ENCODE measurements at places on chromosomes 7 and 10.

GRCh38 chr7:105748701-105749100 is 127.7 kb downstream of the ATXN7L1 start:
- DNase-seq = no peak

- no peak for DNase-seq
These were observed 219.4 kb downstream of the BMPER start for GRCh38 chr7:34124765-34125164.

DNA sequence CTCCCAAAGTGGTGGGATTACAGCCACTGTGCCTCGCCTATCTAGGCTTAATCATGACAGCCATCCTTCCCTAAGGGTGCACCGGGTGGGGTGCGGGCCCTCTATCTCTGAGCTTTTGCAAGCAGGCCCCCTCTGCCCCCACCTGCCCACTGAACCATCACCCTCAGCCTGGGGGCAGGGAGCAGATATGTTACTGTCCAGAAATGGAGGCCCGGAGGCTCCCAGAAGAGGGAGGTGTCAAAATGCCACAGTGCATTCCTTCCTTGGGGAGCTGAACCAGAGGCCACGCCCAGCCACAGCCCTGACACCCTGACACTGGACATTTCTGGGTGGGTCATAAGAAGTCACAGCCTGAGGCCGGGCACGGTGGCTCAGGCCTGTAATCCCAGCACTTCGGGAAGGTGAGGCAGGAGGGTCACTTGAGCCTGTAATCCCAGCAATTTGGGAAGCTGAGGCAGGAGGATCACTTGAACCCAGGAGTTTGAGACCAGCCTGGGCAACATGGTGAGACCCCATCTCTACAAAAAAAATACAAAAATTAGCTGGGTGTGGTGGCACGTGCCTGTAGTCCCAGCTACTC is 129.8 kb upstream of the TNRC18 start:
- no peak for DNase-seq

- DNase-seq = no peak
These were observed 200.5 kb downstream of the SKAP2 start for GRCh38 chr7:26663874-26664273.

- no peak for DNase-seq
These were observed 26.8 kb downstream of the PILRA start for GRCh38 chr7:100400041-100400440.

DNA sequence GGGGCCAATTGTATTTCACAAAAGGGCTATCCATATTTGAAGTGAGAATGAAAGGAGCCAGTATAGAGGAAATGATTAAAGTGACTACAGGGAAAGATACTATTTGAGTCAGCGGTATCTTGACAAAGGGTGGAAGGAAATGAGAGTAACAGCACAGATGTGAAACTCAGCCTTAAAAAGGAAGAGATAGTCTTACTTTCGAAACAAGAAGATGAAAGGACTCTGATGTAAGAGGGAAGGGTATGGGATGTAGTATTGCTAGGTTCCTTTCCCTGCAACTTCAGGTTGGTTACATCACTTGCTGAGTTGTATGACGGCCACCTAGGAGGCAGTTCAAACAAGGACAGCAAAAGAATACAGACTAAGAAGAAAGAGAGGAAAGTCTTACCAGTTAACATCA is 13.7 kb downstream of the CISD1 start:
- no peak for DNase-seq

DNA sequence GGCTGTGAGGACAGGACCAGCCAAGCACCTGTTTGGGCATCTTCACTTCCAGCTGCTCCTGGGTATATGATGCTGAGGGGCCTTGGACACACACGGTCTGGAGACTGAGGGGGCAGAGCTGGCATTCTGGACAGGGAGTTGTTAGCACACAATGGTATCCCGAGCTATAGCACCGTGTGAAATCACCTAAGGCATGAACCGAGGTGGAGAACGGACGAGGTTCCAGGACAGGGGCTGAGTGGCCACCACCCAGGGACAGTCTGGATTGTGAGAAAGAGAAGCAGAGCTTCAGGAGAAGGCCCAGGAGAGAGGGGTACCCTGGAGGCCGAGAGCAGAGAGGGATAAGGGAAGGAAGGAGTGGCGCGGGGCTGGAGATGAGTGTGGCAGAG is 571.8 kb downstream of the TCERG1L start:
- no peak for DNase-seq

- no peak for DNase-seq
These were observed 151.5 kb upstream of the AOAH start for GRCh38 chr7:36875794-36876193.

- no peak for DNase-seq
These were observed 39.4 kb upstream of the NPY start for GRCh38 chr7:24244554-24244953.

DNA sequence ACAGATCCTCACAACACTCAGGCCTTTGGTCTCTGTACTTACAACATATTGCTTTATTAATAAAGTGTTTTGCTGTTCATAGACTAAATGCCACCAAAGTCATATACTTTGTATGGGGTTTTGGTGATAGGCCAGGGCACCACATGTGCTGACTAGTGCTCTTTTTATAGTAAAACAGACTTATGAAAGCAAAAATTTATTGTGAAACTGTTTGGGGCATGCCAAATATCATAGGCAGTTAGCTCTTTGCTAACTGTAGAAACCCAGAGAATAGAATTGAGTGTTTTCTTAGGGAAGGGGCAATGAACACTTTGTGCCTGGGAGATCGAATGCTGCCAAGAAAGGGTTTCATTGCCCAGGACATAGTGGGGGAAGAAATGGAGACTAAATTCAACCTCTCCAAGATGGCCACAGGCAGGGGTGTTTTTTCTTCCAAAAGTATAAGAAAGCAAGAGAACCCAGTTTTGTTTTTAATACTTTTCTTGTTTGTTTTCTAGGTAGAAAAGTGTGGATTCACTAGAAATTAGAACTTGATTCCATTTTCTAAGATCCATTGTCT is 142.7 kb downstream of the TRIL start:
- DNase-seq = no peak

GRCh38 chr7:66198469-66198868 is 6.7 kb upstream of the TPST1 start:
- DNase-seq = no peak

GRCh38 chr7:139132887-139133286 is 23.4 kb upstream of the ZC3HAV1 start:
- DNase-seq = no peak

DNA sequence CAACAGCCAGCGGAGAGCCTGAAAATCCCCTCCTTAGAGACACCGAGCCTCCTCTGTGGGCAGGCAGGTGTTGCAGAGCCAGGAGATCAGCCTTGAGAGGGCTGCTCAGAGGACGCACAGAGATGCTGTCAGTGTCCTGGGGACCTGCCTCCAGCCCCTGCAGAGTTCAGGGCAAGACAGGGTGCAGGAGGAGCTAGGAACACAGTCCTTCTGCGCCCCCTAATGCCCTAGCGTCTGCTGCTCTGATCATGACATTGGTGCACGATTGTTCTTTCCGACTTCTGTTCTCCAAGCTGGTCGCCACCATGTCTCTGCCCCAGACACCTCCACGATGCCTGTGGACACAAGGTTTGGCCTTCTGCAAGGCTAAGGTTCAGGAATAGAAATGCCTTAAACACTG is 613.7 kb upstream of the MKI67 start:
- DNase-seq = no peak

DNA sequence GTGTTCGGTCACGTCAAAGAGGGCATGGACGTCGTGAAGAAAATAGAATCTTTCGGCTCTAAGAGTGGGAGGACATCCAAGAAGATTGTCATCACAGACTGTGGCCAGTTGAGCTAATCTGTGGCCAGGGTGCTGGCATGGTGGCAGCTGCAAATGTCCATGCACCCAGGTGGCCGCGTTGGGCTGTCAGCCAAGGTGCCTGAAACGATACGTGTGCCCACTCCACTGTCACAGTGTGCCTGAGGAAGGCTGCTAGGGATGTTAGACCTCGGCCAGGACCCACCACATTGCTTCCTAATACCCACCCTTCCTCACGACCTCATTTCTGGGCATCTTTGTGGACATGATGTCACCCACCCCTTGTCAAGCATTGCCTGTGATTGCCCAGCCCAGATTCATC is 6.5 kb downstream of the PPIF start:
- no peak for DNase-seq

GRCh38 chr7:135111379-135111778 is 36.5 kb upstream of the TMEM140 start:
- DNase-seq = no peak

GRCh38 chr10:119505131-119505551 is 37.4 kb downstream of the RGS10 start:
- no peak for DNase-seq

DNA sequence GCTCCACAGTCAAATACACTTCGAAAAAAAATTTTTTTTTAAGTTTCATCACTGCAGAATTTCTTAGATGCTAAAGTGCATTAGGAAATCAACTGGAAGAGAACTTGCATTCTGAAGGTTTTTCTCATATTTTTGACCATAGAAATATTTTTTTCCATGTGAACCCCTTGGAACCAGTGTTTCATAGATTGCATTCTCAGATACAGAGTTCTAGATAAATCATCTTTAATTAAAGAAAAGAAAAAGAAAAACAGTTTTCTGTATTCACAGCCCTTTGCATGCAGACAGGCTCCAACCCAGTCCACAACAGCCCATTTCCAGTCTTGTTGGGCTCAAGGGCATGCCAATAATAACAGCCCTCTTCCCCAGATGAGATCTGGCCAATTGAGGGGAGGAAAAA is 75.5 kb upstream of the RPA3 start:
- no peak for DNase-seq

DNA sequence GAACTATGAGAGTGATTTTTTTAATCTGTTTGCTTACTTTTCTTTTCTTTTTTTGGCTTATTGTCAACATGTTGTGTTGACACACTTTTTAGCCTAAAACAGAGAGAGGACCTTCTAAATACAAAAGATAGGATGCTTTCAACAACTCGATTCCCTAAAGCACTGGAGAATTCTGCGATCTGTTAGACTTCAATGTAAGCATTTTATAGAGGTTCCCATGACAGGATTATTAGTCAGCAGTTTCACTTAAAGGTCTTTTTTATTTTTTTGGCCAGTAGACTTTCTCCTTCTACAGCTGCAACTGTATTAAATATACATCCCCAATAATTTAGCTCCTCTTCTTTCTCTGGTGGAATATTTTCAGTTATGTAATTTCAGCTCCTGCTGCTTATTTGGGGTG is 12.7 kb upstream of the NRP1 start:
- no peak for DNase-seq

DNA sequence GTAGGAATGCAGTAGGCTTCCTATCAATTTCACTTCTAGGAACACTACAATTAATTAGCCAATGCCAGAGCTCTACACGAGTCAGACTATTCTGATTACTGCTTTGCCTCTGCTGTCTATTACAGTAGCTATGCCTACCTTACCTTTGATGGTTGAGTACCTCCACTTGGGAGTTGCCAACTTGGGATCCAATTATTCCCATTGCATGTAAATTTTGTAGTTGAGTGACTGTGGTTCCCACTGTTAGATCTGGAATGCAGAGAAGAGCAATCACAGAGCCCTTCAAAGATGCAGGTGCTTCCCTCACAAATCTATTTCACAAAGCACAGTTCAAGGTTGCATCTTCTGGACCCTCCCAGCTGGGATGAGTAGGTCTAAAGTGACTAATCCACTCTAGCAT is 62.9 kb upstream of the AASS start:
- no peak for DNase-seq

- no peak for DNase-seq
These were observed 33.8 kb downstream of the JAKMIP3 start for GRCh38 chr10:132099389-132100090.

DNA sequence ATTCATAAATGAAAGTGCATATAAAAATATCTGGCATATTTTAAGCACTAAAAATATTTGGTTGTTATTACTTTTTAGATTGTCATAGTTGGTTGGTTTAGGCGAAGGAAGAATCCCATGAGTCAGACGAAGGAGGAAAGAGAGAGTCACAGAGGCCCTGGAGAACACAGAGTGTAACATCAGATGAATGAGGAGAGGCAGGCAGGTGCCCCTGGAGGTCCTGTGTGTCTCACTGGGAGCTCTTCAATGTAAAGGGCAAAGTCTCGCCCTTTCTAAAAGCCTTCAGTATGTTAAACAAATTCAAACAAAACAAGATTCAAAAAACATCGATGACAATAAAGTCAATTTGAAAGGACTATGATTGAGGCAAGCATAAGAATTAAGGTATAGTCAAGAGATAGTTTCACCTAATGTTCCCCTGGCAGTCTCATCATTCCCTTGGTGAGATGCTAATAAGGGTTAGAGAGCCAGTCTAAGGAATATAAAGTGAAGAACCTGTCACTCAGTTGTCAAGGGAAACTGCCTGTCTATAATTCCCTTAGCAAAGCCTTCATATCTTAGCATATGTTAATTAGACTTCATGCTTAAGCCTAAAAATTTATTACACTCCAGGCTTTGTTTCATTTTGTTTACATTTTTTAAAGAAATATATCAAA is 194.3 kb downstream of the TPK1 start:
- no peak for DNase-seq

DNA sequence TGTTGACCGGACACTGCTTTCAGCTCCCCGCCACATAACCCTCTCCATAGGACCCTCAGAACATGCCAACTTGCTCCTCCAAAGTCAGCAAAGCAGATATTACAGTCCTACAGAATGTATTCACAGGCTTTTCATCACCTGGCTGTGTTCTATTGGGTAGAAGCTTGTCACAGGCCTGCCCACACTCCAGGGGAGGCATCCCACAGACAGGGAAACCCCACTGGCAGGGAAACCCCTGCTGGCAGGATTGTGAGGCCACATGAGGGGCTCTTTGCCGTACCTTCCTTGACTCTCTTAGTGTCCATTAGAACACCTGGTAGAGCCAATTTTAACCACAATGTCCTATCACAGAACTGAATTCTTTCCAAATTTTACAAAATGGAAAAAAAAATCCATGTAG is 344.2 kb upstream of the MGMT start:
- DNase-seq = no peak

GRCh38 chr10:121994429-121994941 is 5.5 kb downstream of the TACC2 start:
- DNase-seq = no peak

- DNase-seq = no peak
These were observed 13.9 kb downstream of the NAPEPLD start for GRCh38 chr7:103134836-103135554.

GRCh38 chr7:117165656-117166055 is 157.2 kb downstream of the WNT2 start:
- DNase-seq = no peak

DNA sequence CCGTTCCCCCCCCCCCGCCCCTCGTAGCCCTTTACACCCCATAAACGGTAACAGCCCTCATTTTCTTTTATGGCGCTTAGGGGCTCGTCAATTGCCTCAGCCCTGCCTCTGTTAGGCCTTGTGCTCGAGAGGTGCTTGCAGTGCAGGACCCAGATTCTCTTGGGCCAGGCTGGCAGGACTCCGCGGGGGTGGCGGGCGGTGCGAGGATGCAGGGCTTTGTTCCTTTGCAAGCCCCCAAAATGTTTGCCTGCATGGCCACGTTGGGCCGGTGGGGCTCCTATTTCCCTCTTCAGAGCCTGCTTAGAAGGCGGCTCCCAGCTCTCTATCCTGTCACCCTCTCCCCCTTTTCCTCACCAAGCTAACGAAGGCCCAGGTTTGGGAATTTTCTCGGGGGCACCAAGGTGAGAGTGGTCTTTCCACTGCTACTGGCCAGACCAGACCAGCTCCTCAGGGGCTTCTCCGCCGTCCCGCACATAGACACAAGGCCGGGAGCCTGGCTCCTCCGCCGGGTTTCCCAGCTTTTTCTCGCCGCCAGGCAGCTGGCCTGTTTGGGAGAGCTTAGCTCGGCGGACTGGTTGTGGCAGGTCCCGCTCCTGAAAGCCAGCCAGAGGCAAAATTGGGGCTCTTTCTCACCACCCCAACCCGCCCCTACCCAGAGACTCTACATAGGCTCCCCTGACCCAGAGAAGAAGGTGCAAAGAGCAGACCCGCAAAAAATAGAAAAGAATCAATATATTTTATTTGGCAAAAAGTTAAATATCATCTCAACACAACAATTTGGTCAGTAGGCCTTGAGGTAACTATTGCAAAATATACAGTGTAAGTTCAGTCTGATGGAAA is 3.4 kb downstream of the HOXA9 start:
- no peak for DNase-seq

Data from GM19239 (cell line).